Activated T-helper 2 cell treated with anti-CD3 and anti-CD28 coated beads, Interferon-gamma antibody, Interleukin-2, Interleukin-4, amounts not matched to agents 10 μg/mL and 5 μg/mL and 100 μg/mL, durations not matched to agents 14 hours and 24 hours and 36 hours (primary cell): ENCODE measurements at places on chromosomes 6 and 20. TPM values are rescaled to one million over a fixed set of nuclear protein-coding genes. Genes with fewer than 3 reads are reported as not detected.

- DNase-seq: no peak
- H3K27me3 ChIP-seq: peaks cover 43% of the 10 kb centered on the region
- H3K36me3 ChIP-seq: no peaks in the 10 kb centered on the region
- H3K4me3 ChIP-seq: no peak overlapping the region
Measured at GRCh38 chr20:25063981-25064380, 6.0 kb upstream of the ACSS1 start.

Gene CCDC28A
- total RNA-seq: 18.2 and 19.2 TPM in 2 replicates

Gene PREP
- total RNA-seq: 52.7 and 52.9 TPM in 2 replicates

Gene COL9A1
- not detected in 2 replicates for total RNA-seq

DNA sequence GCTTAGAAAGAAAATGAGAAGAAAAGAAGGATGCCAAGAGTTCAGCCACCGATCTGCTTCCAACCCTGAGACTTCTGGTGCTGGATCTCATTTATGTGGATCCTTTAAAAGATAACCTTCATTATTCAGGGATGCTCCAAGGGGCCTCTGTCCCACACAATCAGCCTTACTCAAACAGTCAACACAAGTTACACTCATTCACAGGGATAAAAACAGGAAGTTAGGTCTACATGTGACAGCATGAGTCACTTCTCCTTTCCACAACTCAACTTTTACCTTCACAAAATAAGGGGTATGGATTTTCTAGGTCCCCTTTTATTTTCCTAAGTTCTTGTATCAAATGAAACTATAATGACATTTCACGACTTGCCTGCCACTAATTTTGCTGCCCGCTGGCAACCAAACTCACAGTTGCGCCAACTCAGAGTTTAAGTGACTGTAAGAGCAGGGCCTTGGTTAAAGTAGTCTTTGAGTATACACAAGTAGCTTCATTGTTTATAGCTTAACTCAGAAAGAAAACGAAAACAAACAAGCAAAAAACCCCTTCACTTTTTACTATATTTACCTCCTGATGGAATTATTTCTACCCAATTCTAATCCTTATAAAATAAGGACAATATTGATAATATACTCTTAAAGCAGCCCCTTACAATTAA, 278.8 kb upstream of the RUNX2 start:
- DNase-seq: no peak
- H3K36me3 ChIP-seq: peaks cover 18% of the 10 kb centered on the region
- H3K4me3 ChIP-seq: no peak overlapping the region
- peaks cover 46% of the 10 kb centered on the region for H3K4me1 ChIP-seq
- no peaks in the 10 kb centered on the region for H3K27me3 ChIP-seq

DNA sequence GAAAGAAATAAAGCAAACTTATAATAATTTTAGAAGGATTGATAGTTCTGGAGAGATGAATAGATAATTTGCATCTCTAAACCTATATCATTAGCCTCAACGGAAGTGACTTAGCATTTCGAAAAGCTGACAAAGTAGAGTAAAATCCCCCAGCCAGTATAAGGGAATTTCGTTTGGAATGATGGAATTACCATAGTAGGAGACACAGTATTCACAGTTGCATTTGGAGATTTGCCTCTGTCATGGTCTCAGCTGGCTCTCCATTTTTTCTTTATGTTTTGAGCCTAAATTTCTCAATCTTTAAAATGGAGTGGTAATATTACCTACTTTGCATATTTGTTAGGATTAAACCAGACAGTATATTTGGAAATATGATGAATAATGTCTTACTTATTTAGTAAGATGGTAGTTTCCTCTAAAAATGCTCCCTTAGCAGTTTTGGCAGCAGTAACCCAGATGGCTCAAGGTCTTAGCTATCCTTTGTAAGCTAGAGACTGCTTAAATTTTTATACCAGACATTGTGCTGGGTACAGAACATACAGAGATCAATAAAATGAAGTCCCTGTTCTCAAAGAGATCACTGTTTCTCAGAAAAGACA, 58.2 kb downstream of the SMAP1 start:
- no peak overlapping the region for H3K4me3 ChIP-seq
- peaks cover 4% of the 10 kb centered on the region for H3K36me3 ChIP-seq
- H3K4me1 ChIP-seq: peaks cover 4% of the 10 kb centered on the region
- DNase-seq: no peak
- no peak overlapping the region for H3K27ac ChIP-seq
- H3K27me3 ChIP-seq: no peaks in the 10 kb centered on the region

Gene STMND1
- not detected in 2 replicates for total RNA-seq

Gene RAE1
- total RNA-seq: 46.8 and 48.1 TPM in 2 replicates

Gene CCN6
- total RNA-seq: 0.34 TPM in 1 of 2 replicates, not detected in the other
